GM12878 (cell line): ENCODE measurements at places on chromosomes 11 and 22.

DNA sequence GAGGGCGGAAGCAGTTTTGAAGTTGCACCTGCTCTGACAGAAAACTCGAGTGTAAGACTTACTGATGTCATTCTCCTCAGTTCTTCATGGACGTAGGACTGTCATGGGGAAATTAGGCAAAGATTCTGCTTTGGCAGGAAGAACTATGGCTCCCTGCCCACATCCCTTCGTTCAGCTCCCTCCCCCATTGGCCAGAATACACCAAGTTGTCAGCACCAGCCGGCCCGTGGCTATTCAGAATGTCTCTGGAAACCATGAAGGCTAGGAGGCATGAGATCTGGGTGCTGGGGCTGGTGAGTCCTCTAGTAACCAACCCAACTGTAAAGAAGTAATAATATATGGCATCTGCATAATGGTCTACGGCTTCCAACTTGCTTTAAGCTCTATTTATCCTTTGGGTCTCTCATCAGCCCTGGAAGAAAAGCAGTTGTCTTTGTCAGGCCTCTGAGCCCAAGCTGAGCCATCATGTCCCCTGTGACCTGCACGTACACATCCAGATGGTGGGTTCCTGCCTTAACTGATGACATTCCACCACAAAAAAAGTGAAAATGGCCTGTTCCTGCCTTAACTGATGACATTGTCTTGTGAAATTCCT lies 74.1 kb downstream of the PIWIL4 start:
- DNase-seq = no peak

GRCh38 chr11:13223112-13223511 lies 54.5 kb upstream of the BMAL1 start:
- DNase-seq = no peak

DNA sequence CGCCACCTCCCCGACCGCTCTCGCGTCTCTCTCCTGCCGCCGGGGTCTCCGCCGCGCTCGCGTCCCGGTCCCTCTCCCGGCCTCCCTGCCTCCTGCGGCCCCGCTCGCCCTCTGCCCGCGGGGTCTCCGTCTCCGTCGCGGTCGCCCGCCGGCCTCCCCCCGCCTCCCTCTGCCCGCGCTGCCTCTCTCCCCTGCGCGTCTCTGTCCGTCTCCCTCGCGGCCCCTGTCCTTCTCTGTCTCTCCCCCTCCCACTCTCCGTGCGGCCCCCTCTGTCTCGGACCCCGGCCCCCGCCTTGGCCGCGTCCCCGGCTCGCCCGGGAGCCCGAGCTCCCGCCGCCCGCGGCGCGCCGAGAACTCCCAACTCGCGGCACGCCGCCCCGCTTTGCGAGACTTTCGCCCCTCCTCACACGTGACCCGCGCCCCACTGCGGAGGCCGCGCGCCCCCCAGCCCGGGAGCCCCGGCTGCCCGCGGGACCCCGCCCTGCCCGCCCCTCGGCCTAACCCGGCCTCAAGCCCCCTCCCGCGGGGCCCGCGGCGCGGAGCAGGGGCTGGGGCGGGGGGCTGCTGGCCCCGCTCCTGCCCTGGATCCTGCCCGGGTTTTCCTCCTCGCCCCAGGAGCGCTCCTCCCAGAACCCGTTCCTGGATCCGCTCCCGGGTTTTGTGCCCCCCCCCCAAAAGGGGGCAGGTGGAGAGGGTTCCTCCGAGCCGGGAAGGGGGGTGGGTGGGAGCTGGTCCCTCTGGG lies 702 bp upstream of the KCNJ4 start:
- DNase-seq = no peak

GRCh38 chr22:20211997-20212753 lies 55.9 kb downstream of the RTN4R start:
- DNase-seq = no peak

DNA sequence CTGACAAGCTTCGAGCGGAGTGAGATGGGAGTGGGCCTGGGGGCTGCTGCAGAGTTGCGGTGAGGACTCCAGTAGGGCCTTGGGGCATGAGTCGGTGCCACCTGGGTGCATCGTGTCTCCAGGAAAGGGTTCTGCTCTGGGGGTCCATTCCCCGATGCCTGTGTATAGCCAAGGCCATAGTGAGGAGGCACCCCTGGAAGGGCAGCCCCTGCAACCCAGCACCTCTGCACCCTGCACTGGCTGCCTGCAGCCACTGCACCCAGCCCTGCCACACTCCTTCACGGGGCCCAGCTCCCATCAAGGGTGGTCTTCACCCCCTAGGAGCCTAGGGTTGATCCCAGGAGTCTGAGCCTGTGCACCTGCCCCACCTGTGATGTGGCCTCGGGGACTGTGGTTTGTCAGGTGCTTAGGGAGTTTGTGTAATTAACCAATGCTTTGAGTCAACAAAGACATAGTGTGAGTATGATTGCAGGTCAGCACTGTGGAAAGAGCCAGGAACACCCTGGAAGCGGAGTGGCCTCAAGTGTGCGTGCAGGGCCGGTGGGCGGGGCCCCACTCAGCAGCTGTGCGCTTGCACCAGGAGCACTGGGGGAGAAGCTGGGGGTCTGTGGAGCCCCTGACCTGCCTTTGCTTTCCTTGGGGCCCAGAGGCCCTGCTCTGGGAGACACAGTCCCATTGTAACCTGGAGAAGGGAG lies 1299.3 kb downstream of the BRD1 start:
- DNase-seq = no peak

DNA sequence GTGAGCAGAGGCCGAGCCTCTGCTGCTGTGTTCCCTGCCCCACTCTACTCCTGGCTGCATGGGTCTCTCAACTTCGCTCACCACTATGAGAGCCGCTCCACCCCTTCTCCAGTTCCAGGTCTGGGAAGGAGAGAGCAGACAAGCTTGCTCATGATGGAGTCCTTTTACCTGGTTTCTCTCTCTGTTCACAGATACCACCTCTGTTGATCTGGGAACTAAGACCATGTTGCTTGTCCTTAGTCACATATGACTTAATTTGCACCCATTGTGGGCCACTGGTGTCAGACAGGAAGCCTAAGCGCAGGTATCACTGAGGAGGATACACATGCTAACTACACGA lies 26.8 kb downstream of the MCM5 start:
- DNase-seq = no peak

DNA sequence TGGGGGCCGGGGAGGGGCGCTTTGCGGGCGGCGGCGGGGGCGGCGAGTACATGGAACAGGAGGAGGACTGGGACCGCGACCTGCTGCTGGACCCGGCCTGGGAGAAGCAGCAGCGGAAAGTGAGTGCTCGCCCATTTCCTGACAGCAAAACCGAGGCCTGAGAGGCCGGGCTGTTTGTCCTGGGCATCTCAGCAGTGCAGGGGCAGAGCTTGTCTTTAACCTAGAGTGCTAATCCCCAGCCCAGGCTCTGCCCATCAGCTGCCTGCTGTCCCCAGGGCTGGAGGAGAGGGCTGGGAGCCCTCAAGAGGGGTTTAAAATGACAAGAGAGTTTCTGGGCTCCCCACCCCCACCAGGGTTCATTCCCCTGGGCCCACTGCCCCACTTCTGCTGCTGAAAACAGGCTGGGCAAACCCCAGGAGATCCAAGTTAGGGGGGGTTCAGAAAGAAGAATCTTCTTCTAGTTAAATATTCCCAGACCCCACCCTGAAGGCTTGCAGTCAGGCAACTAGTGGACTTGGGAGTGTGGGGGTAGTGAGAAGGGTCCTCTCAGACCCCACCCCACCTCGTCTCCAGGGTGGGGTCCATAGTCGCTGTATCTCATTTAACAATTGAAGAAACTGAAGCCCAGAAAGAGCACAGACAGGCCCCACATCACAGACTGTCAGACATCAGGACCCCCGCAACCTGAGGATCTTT lies 411 bp downstream of the ACTN3 start:
- no peak for DNase-seq

DNA sequence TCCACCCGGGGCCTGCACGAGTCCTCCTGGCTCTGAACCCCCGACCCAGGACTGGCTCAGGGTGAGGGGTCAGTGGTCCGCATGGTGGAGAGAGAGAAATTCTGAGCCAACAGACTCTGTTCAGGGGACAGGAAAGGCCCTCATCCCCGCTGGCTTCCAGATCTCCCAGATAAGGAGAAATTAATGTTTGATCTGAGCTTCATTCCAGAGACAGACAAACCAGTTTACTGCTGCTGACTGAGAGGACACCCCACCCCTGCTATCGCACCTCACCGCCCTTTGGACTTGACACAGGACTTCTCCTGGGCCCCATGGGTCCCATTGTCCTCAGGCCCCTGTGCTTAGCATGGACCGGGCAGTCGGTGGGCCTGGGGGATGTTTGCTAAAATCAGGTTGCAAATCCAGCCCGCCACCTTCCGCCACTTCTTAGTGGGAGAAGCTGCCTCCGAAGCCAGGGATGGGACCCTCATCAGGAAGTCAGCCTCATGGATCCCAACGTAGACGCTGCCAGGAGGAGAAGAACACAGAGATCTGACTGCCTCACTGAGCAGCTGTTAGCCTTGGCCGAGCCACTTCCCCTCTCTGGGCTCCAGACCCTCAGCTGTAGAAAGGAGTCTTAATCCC lies 11.2 kb upstream of the UPK3A start:
- DNase-seq = no peak
